ENCODE measurements at places on chromosomes 7 and 10.

DNA sequence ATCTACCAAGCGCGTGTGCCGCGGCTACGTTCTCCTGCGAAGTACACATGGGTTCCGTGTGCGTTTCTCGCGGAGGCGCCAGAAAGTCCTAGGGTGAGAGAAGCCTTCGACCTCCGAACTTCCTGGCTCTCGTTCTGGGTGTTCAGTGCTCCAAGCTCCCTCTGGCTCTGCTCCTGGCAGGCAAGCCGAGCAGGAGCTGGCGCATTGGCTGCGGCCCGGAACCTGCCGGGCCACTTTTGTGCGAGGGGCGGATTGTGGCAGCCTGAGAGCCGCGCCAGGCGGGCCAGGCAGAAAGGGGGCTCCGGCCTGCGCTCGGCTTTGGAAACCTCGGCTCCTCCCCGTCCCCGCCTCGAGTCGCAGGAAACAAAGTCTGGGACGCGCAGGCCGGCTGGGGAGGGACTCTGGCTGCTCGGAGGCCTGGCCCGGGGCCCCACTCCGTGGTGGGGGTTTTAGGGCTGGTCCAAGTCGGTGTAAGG is 9.6 kb downstream of the EMX2 start:
- DNase-seq: no peak

- DNase-seq: no peak
These were observed 12.1 kb upstream of the PAX2 start for GRCh38 chr10:100733329-100733728.

DNA sequence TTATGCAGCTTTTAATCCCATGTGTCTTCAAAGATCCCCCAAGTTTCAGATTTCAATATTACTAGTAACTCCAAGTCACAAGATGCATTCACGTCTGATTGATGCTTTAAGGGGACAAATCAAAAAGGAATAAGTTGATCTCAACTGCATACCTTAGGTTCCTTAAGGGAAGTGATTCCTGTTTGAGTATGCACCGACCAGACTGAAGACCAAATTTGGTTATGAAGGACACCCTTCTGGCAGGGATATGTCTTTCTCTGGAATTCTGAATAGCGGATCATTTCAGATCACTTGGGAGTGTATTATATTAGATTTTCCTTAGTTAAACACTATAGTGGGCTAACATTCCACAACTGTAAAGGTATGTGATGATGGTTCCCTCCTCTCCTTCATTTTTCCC is 4.3 kb downstream of the KIF5B start:
- no peak for DNase-seq

GRCh38 chr7:43559171-43559945 is 23.6 kb upstream of the STK17A start:
- no peak for DNase-seq

- DNase-seq: no peak
These were observed 70.3 kb upstream of the NMT2 start for GRCh38 chr10:15238555-15239335.

DNA sequence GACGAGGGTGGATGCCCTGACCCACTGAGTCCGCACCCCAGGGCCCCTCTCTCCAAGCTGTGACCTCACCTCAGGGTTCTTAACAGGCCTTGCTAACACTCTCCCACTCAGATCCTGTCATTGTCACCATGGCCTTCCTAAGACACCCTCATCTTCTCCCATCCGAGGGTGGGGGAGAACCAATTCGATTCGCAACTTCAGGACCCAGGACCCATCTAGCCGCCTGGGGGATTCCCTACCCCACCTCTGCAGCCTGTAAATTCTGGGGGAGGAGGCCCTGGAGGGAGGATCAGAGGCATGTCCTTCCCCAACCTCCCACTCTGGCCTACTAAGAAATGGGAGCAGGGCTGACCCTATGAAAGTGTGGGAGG is 17.4 kb downstream of the TRIM8 start:
- no peak for DNase-seq

- DNase-seq: no peak
These were observed 180.6 kb upstream of the NPVF start for GRCh38 chr7:25408876-25409275.

GRCh38 chr7:19117870-19118608 is 603 bp upstream of the TWIST1 start:
- no peak for DNase-seq

GRCh38 chr10:34811126-34811967 is 3.7 kb downstream of the PARD3 start:
- no peak for DNase-seq

DNA sequence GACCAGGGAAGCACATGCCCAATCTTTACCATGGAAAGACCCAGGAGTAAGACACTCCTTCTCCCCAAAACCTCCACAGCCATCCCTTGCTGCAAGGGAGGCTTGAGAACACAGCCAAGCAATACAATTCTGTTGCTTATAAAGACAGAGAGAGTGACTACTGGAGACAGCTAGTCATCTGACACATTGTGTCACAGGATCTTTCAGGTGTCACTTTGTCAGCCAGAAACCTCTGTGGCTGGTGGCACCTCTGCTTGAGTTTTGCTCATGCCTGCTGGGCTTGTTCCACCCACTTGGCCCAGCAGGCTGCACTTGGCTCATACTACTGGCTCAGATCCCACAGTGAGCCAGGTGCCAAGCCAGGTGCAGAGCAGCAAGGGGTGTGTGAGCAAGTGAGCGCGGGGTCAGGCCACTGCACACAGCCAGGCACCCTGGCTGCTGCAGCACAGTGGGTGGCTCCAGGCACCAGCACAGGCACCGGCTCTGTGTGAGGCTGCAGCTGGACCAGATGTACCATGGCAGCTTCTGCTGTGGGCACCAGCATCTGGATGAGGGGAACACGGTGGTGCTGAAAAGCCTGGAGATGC is 12.4 kb upstream of the PRLHR start:
- no peak for DNase-seq

DNA sequence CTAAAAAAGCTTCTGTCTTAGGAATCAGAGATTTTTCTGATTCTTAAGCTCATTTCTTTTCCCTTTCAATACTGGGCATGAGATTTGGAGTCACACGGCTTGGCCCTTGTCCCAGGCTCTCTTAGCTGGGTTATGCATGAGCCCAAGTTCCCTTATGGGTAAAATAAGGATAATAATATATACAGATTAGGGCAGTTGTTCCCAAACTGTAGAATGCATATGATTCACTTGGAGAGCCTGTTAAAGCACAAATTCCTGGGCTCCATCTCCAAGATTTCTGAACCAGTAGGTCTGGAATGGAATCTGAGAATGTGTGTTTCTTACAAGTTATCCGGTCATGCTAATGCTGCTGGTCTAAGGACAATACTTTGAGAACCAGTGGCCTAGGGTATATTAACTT is 154.0 kb downstream of the REEP3 start:
- no peak for DNase-seq

GRCh38 chr7:104986628-104987259 is 27.3 kb upstream of the KMT2E start:
- DNase-seq: no peak

DNA sequence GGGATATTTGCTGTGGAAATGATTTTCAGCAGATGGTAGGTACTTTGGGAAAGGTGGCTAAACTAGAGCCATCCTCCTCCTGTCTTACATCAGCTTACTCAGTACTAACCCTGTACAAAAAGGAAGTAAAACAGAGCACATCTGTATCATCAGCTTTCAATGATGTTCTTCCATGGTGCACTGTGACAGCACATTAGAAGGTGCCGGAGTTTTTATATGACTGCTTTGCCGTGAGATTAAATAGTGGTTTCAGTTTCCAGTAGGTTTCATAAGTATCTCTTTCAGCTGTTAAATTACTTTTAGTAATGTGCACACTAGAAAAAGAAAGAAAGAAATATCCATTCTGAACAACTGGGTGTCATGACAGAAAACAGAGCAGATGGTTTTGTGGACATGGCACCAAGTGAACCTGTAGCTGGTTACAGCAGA is 86.5 kb downstream of the ARID5B start:
- DNase-seq: no peak

DNA sequence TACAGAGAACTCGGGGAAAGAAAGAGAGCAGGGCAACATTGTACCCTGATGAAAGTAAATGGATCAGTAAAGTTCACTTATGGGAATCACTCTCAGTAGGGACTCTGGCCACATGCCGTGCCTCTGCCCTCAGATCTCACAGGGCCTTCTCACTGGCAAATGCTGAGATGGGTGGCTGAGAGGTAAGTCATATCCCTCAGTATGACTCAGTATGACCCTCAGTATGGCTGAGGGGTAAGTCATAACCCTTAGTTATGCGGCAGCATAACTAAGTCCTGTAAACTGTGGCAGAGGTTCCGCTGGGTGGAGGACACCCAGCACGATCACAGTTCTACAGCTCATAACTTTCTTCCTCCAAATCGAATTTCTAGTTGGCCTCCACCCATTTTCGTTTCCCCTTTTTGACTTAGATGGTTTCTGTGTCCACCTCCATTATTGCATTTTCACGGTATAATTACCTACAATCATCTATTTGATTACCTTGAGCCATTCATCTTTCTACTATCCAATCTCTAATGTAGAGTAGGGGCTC is 26.5 kb upstream of the WNT16 start:
- DNase-seq: no peak

- DNase-seq: no peak
These were observed 32.7 kb downstream of the VWA2 start for GRCh38 chr10:114271779-114272167.

DNA sequence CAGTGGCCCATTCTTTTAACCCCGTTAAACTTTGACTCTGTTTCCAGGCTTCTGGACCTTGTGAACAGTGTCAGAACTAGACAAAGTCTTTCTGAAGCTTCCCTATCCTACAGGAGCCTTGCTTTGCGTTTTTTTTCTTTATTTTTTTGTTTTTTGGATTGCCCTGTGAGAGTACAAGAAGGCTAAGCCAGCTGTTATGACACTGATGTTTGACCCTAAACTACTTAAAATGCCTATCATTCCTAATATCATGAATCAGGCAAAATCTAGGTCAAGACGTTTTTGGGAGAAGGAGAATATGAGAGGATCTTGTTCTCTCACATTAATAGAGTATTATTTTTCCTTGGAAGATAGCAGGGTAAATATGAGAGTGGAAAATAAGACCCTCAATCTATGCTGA is 79.8 kb downstream of the EPDR1 start:
- DNase-seq: no peak

GRCh38 chr7:25006276-25006675 is 26.3 kb upstream of the OSBPL3 start:
- DNase-seq: no peak

- DNase-seq: no peak
These were observed 208.1 kb downstream of the SORCS1 start for GRCh38 chr10:106956216-106956915.

GRCh38 chr10:112678987-112679386 is 232.0 kb downstream of the VTI1A start:
- no peak for DNase-seq

DNA sequence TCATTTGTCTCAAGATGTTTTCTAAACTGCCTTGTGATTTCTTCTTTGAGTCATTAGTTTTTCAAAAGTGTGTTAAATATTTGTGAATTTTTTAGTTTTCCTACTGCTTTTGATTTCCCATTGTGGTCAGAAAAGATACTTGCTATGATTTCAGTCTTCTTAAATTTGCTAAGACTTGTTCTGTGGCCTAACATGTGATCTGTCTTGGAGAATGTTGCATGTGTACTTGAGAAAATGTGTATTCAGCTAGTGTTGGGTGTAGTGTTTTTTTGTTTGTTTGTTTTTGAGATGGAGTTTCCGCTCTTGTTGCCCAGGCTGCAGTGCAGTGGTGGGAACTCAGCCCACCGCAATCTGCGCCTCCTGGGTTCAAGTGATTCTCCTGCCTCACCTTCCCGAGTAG is 28.6 kb downstream of the BMPR1A start:
- DNase-seq: no peak

- no peak for DNase-seq
These were observed 71.0 kb upstream of the ADAM12 start for GRCh38 chr10:126459032-126459831.

DNA sequence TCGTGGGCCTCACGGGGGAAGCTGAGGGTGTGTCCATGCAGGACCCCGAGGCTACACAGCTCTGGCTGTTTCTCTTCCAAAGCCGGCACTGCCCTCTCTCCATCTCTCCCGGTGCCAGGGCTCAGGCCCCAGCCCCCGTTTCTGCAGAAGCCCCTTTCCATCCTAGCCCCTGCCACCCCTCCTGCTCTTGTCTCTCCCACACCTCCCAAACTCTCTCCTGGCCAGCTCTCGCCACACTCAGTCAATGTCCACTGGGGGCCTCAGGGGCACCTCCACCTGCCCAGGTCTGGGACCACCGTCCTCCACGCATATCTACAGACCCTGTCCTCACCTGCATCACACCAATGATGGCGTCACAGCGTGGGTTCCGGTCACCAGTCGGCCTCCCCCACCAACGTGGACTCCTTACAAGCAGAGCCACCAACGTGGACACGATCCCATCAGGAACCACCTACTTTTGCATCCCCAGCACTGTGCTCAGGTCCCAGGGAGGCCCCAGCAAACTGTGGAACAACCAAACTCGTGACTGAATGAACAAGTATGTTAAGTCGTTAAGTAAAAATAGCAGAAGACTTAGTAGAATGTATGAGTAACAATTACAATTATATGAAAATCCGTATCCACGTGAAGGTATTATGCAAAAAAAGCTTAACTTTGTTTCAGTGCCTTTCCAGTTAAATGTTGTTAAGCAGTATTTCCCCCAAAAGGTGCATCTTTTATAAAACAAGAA is 38.4 kb downstream of the DIP2C start:
- DNase-seq: no peak

GRCh38 chr7:27973625-27974024 is 207.0 kb downstream of the JAZF1 start:
- DNase-seq: no peak

DNA sequence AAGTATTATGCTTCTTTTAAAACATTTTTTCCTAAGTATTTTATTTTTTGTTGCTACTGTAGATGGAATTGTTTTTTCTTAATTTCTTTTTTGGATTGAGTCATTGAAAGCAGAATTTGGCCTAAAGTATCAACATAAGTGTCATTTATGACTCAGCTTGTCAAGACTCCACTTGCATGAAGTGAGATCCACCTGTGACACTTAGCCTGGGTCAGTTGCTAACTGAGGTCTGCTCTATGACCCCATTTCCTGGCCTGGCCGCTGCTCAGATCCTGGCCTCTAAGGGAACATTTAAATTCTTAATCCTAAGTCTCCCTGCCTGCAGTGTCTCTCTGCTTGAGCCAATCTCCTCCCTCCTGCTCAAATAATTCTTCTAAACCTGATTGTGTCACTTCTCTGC is 35.5 kb downstream of the TMEM270 start:
- no peak for DNase-seq

- DNase-seq: no peak
These were observed 45.6 kb downstream of the PDGFA start for GRCh38 chr7:473870-474604.

GRCh38 chr7:101816595-101817470 is 593 bp upstream of the CUX1 start:
- DNase-seq: no peak

DNA sequence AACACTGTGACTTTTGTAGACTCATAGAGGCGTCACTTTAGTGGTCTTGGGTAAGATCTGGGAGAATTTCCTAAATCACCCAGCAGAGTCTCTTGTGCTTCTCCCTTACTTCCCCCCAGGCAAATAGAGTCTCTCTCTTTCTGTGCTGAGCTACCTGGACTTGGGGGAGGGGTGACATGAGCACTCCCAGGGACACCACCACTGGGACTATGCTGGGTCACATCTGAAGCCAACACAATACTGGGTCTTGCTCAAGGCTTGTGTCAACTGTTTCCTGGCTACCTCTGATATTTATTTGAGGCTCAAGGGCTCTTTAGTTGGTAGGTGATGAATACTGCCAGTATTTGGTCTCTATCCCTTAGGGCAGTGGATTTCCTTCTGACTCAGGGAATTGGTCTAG is 214.6 kb upstream of the TPK1 start:
- no peak for DNase-seq

GRCh38 chr10:77710081-77710551 is 72.5 kb upstream of the KCNMA1 start:
- DNase-seq: no peak

GRCh38 chr10:123883673-123884320 is 7.8 kb downstream of the CPXM2 start:
- no peak for DNase-seq

Data from SHP77 (cell line).